ENCODE measurements at places on chromosomes 4 and X.

GRCh38 chr4:38821739-38822138, 17.1 kb upstream of the TLR1 start:
- no peaks in the 10 kb centered on the region for H3K36me3 ChIP-seq
- DNase-seq, result no peak
- H3K4me1 ChIP-seq, result no peaks in the 10 kb centered on the region
- H3K27ac ChIP-seq, result no peak overlapping the region
- H3K27me3 ChIP-seq, result no peaks in the 10 kb centered on the region

DNA sequence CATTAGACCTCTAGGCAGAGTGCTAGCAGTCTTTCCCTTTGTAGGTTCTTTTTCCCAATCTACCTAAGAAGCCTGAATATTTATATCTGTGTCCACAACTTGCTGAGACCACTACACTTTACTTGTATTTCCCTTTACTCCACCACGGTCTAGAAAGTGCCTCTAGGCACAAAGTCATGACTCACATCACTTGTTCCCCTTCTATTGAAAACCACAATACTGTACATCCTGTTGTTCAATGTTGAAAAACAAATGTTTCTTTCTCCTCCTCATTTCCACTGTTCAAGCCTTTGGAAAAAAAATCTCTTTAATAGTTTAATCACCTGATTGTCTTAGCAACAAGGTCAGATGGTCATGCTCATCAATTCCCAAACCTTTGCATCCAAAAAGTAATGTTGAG, 326.7 kb downstream of the GUCY2F start:
- no peak overlapping the region for H3K27ac ChIP-seq
- no peaks in the 10 kb centered on the region for H3K4me1 ChIP-seq
- H3K36me3 ChIP-seq, result no peaks in the 10 kb centered on the region
- no peaks in the 10 kb centered on the region for H3K27me3 ChIP-seq
- no peak for DNase-seq

- H3K4me1 ChIP-seq, result no peaks in the 10 kb centered on the region
- no peak overlapping the region for H3K27ac ChIP-seq
- no peaks in the 10 kb centered on the region for H3K27me3 ChIP-seq
- DNase-seq, result no peak
Measured at GRCh38 chr4:186839122-186840037, 115.7 kb upstream of the FAT1 start.

- DNase-seq, result no peak
- no peak overlapping the region for H3K4me3 ChIP-seq
- H3K27ac ChIP-seq, result no peak overlapping the region
- H3K4me1 ChIP-seq, result peaks cover 10% of the 10 kb centered on the region
- H3K27me3 ChIP-seq, result no peaks in the 10 kb centered on the region
Measured at GRCh38 chr4:108240366-108240765, 71.6 kb upstream of the LEF1 start.

GRCh38 chr4:112185740-112186670, 40.8 kb downstream of the FAM241A start:
- no peak for DNase-seq
- H3K4me1 ChIP-seq, result peaks cover 15% of the 10 kb centered on the region
- H3K27ac ChIP-seq, result no peak overlapping the region
- no peaks in the 10 kb centered on the region for H3K27me3 ChIP-seq
- no peaks in the 10 kb centered on the region for H3K36me3 ChIP-seq

DNA sequence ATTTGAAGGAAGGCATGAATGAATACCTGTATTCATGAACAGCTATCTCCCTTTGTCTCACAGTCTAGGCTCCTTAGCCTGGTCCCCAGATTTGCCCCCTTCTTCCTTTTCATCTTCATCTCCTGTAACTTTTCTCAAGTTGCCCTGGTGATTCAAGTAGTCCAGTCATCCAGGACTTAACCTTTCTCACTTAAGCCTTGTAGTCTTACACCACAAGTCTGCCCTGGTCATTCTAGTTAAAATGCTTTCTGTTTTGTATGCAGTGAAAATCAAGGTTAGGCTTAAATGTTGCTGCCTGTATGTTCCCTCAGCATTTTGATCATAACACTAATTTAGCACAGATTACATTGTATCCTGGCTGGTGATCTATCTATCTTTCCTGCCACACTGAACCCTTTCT, 58.5 kb upstream of the SLC7A11 start:
- H3K27me3 ChIP-seq, result no peaks in the 10 kb centered on the region
- no peaks in the 10 kb centered on the region for H3K4me1 ChIP-seq
- no peaks in the 10 kb centered on the region for H3K36me3 ChIP-seq
- DNase-seq, result no peak

DNA sequence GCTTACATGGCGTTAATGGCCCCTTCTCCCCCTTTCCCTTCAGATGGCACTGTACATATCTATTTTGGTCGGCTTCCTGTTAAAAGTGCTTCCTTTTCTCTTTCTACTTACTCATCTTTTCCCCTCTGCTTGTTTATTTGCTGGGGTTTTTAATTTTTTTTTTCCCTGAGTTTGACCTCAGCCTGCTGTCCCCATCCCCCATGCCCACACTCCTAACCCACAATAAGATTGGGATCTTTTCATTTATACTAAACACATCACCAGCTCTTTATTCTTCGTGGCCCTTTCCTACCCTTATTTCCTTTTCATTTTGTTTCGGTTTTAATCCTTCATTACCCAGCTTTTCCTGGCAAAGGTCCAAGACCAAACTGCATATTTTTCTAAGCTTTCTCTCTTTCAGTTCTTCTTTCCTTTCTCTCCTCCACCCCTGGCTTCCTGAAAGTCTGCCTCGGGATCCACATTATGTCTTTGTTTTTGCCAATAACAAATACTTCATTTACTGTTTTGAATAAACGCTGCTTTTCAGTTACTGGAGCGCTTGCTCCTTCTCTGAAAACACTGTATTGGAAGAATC, 152.0 kb upstream of the USP9X start:
- H3K4me3 ChIP-seq, result no peak overlapping the region
- H3K27ac ChIP-seq, result peak overlapping the region; percentile 61
- no peaks in the 10 kb centered on the region for H3K27me3 ChIP-seq

DNA sequence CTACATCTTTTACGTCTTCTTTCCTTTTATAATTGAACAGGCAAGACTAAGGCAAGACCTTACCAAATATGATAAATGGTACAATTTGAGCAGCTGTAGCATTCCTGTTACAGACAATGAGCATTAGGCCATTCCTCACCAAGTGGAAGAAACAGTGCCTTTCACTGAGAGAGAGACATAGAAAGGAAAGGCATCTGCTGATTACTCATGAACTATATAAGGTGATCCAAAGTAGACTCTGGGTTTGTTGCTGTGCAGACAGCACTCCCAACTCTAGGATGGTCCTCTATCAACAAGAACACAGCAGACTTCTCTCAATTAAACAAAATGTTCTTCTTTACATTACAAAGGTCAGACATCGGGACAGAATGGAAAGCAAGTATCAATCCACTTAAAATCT, 91.9 kb downstream of the FAM13A start:
- no peaks in the 10 kb centered on the region for H3K27me3 ChIP-seq
- no peaks in the 10 kb centered on the region for H3K36me3 ChIP-seq
- DNase-seq, result no peak
- no peak overlapping the region for H3K27ac ChIP-seq
- H3K4me3 ChIP-seq, result no peak overlapping the region

- H3K4me1 ChIP-seq, result no peaks in the 10 kb centered on the region
- no peaks in the 10 kb centered on the region for H3K27me3 ChIP-seq
- no peaks in the 10 kb centered on the region for H3K36me3 ChIP-seq
- DNase-seq, result no peak
Measured at GRCh38 chrX:3348191-3348590, 1.7 kb upstream of the MXRA5 start.

Measured in DND-41 (cell line).